ENCODE measurements at places on chromosomes 1 and 21. TPM values are rescaled to one million over a fixed set of nuclear protein-coding genes. Genes with fewer than 3 reads are reported as not detected.

DNA sequence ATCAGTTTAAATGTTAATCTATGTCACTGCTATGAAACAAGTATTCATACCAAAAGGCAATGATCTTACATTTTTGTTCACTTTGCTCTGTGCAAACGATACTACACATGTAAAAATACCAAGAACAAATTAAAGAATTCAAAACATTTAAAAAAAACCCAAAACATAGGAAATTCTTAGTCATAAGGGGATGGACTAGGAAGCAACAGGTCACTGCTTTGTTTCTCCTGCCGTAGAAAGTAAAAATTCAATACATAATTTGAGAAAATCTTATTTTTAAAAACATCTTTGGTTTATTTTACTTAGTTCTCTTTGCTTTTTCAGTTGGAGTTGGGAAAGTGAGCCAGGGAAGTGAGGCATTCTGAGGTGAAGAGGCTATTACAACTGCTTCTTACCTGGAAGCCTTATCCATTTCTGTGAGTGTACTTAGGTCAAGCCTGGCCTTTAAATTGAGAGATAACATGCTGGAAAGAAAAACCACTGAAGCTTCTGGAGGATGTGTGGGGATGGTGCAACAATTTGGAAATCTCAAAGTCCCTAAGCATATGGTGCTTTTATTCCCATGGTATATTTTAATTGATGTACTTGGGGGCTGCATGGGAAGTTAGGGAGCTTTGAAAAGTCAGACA lies 183.5 kb downstream of the CDC42BPA start:
- no peak overlapping the region for H3K4me3 ChIP-seq
- no peaks in the 10 kb centered on the region for H3K4me1 ChIP-seq
- no peak for DNase-seq
- H3K27ac ChIP-seq: no peak overlapping the region
- H3K27me3 ChIP-seq: no peaks in the 10 kb centered on the region

DNA sequence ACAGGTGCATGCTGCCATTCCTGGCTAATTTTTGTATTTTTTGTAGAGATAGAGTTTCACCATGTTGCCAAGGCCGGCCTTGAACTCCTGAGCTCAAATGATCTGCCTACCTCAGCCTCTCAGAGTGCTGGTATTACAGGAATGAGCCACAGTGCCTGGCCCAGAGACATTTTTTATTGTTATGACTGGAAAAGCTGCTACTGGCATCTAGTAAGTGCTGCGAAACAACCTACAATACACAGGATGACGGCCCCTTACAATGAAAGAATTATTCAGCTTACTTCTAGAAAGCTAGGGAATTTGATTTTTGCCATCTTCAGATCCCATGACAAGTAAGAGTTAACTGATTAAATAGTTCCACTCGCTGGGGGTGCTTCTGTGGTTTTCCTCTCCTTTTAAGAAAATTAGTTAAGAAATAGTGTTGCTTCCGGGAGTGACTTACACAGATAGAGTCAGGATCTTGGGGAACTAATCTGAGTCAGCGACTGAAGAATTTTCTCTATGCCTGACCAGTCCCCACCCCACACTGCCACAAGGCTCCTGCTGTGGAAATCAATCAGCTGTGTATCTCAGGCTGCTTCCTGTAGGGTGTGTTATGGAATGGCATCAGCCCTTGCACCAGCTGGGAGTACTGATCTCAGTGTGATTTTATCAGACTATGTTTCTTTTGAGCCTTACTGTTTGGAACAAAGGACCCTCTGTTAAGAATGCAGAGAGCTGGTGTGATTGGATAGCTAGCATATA lies 93.0 kb upstream of the BMP8A start:
- no peak for DNase-seq
- H3K36me3 ChIP-seq: peaks cover 52% of the 10 kb centered on the region
- H3K27ac ChIP-seq: peak overlapping the region; percentile 82
- H3K4me1 ChIP-seq: peaks cover 56% of the 10 kb centered on the region
- H3K4me3 ChIP-seq: no peak overlapping the region

DNA sequence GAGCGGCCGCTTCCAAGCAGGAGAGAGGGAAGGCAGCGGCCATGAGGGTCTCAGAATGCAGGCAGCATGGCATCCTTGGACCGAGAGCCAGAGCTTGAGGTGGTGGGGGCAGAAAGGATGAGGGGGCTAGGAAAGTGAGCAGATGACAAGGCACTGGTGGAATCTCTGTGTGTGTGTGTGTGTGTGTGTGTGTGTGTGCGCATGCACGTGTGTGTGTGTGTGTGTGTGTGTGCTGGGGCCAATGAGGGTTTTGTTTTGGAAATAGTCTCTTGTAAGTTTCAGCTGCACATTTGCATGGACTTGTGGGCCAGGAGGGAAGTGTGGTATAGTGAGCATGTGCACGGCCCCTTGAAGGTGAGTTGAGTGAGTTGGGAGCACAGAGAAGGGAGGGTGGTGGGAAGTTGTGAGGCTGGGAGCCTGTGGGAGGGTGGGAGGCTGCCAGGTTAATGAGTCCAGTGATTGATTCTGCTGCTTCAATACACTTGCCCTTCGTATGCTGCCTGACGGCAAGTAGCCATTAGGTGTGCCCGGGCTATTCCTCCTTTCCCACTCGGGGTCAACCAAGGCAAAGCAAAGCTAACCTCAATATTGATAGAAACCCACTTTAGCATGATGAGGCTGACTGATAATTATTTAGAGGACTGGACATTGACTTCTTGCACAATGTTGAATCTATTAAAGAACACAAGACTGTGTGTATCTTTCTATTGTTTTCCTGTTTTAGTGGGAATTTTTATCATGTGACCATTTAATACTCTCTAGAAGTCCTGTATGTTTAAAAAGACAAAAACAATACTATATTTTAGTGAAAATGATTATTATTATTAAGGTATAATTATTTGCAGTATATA lies 80.3 kb downstream of the PROX1 start:
- no peak overlapping the region for H3K27ac ChIP-seq
- no peak overlapping the region for H3K4me3 ChIP-seq
- H3K36me3 ChIP-seq: no peaks in the 10 kb centered on the region
- no peaks in the 10 kb centered on the region for H3K27me3 ChIP-seq

DNA sequence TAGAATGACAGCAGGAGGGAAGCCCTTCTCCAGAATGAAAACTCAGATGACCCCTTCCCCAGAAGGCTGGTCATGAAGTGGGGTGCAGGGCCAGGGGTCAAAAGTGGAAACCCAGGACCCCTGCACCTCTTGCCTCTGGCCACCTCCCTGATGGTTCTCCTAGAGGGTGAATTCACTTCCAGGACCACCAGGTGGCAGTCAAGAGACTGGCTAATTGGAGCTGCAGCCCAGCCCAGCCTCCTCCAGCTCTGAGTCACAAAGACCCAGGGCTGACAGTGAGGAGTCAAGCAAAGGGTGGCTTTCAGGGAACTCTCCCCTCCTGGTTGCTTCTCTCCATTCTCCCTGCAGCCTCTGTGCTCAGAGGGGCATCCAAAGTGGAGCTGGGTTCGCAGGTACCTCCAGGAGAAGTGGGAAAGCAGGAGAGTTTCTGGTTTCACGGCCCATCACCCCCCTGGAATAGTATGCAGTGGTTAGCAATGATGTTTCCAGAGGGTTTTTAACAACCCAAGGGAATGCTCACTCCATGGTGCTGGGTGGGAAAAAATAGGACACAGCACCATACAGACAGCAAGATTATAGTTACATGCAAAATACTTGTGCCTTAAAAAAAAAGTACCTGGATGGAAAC lies 6.1 kb upstream of the EPHB2 start:
- DNase-seq: peak; percentile 80
- no peak overlapping the region for H3K27ac ChIP-seq
- H3K27me3 ChIP-seq: peaks cover 21% of the 10 kb centered on the region
- no peak overlapping the region for H3K4me3 ChIP-seq
- no peaks in the 10 kb centered on the region for H3K36me3 ChIP-seq
- H3K4me1 ChIP-seq: no peaks in the 10 kb centered on the region

- no peaks in the 10 kb centered on the region for H3K36me3 ChIP-seq
- H3K27ac ChIP-seq: no peak overlapping the region
- no peak for DNase-seq
- no peaks in the 10 kb centered on the region for H3K27me3 ChIP-seq
- no peak overlapping the region for H3K4me3 ChIP-seq
These were observed 84.8 kb downstream of the NPHP4 start for GRCh38 chr1:5907386-5907785.

DNA sequence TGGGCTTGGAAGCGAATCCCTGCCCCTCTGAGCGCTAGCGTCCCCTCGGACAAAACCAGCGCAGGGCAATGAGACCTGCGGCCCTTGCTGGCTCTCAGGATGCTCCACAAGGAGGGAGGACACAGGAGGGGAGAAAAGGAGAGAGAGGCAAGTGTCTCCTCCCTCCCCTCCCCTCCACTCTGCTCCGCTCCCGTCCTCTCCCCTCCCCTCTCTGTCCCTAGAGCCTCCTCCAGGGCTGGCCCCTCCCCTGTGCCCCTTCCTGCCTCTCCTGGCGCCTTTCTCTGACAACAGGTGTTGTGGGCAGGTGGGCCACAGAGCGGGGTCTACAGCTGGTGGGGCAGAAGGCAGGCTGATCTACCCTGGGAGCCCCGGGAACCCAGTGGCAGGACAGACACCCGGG lies 35.2 kb downstream of the TP73 start:
- no peaks in the 10 kb centered on the region for H3K27me3 ChIP-seq
- no peaks in the 10 kb centered on the region for H3K4me1 ChIP-seq

- H3K4me1 ChIP-seq: no peaks in the 10 kb centered on the region
- DNase-seq: no peak
- H3K4me3 ChIP-seq: no peak overlapping the region
- H3K36me3 ChIP-seq: no peaks in the 10 kb centered on the region
- peaks cover 6% of the 10 kb centered on the region for H3K27me3 ChIP-seq
These were observed 38.3 kb upstream of the GJA5 start for GRCh38 chr1:147798731-147799130.

GRCh38 chr1:44909901-44910544 lies 67.0 kb upstream of the PTCH2 start:
- peaks cover 6% of the 10 kb centered on the region for H3K36me3 ChIP-seq
- H3K27me3 ChIP-seq: no peaks in the 10 kb centered on the region
- no peaks in the 10 kb centered on the region for H3K4me1 ChIP-seq

GRCh38 chr1:153443486-153443885 lies 17.0 kb downstream of the S100A7 start:
- H3K4me3 ChIP-seq: no peak overlapping the region
- DNase-seq: no peak
- no peaks in the 10 kb centered on the region for H3K4me1 ChIP-seq

DNA sequence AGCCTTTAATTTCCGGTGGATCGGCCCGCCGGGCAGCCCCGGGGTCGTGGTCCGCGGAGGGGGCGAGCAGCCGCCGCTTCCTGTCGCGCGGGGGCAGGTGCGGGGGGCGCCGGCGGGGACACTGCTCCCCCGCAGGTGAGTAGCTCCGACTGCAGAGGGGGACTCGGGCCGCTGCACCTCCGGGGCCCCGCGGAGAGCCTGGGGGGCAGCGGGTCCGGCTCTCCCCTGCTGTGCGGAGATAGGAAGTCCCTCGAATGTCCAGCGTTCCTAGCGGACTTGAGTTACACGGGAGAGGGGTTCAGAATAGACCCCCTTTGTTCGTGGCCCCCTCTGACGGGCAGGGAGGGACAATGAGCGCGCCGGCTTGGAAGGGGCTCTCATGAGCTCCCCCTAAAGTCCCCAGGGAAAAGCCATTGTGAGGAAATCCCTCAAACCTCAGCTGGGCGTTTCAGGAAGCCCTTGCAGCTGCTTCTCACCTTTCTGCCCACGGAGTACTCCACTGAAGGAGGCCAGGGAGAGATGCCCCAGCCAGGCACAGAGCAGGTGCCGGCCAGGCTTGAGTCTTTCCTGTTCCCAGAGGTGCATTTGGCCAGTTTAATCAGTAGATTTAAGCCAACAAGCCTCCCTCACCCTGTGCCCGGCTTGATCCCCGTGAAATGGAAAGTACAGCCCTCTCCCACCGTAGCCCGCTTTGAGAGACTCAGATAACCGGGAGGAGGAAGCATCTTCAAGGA lies 925 bp downstream of the PDE9A start:
- peak overlapping the region; percentile 40 for H3K4me3 ChIP-seq
- peaks cover 33% of the 10 kb centered on the region for H3K27me3 ChIP-seq
- DNase-seq: peak; percentile 10

DNA sequence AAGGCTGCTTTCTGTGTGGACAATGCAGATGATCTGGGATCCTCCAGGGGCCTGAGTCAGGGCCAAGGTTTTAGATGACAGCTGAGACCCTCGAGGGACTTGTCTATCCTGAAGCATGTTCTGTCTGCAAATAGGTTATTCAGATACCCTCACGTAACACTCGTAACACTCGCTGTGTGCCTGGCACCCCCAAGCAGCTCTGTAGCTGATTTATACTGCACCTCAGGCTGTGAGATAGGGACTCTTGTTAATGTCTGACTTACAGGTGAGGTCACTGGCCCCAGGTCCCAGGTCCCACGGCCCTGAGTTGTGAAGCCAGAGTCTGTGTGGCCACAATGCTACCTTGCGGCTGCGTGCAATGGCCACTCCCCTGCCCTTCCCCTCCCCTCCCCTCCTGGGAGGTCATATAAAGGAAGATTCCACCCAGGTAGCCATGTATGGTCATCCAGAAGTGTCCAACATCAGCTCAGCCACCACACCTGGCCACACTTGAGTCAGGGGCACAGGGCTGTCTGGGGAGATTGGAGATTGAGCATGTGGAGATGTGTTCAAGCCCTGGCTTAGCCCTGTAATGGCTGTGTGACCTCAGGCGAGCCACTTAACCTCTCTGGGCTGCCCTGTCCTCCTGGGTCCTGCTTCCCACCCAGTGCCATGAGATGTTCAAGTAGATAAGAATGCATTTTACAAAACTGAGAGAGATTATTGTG lies 687.7 kb downstream of the MATN1 start:
- no peak for DNase-seq
- H3K27me3 ChIP-seq: peaks cover 2% of the 10 kb centered on the region

DNA sequence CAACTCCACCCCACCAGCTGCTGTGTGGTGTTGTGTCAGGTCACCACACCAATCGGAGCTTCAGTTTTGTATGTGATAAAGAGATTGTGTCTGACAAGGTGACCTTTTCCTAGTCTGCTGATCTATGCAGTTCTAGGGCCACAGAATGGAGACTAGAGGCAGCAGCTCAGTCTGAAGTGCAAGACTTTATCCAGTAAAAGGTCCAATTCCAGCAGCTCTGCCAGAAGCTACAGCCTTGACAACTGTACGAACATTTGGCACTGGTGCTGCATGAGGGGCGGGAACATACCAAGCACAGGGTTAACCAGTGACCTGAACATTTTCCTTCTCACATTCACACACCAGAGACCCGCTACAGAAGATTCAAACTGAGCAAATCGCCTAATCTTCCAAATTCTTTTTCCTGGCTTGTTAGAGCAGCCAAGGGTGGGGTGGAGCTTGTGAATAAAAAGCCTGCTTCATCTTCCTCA lies 9.3 kb downstream of the FMO1 start:
- H3K36me3 ChIP-seq: no peaks in the 10 kb centered on the region
- no peak overlapping the region for H3K4me3 ChIP-seq
- H3K27ac ChIP-seq: no peak overlapping the region
- H3K4me1 ChIP-seq: peaks cover 1% of the 10 kb centered on the region
- DNase-seq: no peak

- H3K36me3 ChIP-seq: peaks cover 22% of the 10 kb centered on the region
- peak overlapping the region; percentile 84 for H3K4me3 ChIP-seq
- peaks cover 50% of the 10 kb centered on the region for H3K4me1 ChIP-seq
- no peaks in the 10 kb centered on the region for H3K27me3 ChIP-seq
These were observed 1.8 kb downstream of the SYTL1 start for GRCh38 chr1:27343639-27344025.

GRCh38 chr1:65170511-65171142 lies 22.6 kb downstream of the AK4 start:
- DNase-seq: no peak
- H3K36me3 ChIP-seq: peaks cover 2% of the 10 kb centered on the region
- H3K4me1 ChIP-seq: peaks cover 11% of the 10 kb centered on the region
- H3K4me3 ChIP-seq: no peak overlapping the region
- no peak overlapping the region for H3K27ac ChIP-seq
- no peaks in the 10 kb centered on the region for H3K27me3 ChIP-seq

OR6N1 gene
- not detected for total RNA-seq

RSBN1 gene
- total RNA-seq: 30.8 TPM

OR2T2 gene
- not detected for total RNA-seq
